Activated CD8-positive, alpha-beta memory T cell treated with anti-CD3 and anti-CD28 coated beads, Interleukin-2, amount 50 U/mL, for 48 hours (primary cell): ENCODE measurements at places on chromosomes 6 and 20.

DNA sequence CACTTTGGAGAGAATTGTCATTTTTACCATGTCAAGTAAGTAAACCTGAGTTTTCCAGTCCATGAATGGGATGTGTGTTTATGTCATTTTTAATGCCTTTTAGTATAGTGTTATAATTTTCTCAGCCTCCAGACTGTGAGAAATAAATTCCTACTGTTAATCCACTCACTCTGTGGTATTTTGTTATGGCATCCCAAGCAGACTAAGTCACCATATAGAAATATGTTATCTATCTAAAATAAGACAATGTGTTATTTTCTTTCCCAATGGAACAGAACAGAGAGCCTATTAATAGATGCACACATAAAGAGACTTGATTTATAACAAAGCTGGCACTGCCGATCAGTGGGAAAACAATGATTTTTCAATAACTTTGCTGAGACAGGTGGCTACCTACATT lies 70.2 kb upstream of the SLC4A11 start:
- DNase-seq = no peak

DNA sequence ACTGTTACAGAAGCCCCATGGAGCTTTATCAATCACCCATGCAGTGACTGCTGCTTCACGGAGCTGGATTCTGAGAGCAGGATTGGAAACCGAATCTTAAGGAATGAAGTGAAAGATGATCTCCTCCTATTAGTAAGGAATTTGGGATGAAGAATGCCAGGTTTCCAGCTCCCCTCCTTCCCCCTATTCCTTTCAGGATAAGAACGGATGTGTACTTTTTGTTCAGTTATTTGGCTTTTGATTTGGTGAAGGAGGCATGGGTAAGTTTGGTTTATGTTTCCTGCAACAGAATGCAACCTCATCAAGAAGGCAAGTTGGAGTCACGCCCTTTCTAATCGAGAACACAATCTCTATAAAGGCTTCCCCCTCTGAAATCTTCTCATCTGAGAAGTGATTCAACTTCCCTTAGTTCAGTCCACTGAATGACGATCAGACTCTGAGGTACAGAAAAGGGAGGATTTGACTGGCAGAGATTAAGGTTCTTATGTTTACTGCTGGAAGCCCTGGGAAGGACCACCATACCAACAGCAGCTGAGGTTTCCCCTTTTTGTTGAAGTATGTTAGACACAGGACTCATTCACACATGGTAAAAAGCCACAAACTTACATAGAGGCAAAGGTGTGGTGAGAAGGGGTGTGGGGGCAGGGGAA lies 5.5 kb downstream of the ELMO2 start:
- no peak for DNase-seq

GRCh38 chr20:48556956-48557355 lies 270.8 kb downstream of the PREX1 start:
- DNase-seq = no peak

GRCh38 chr6:167904791-167905190 lies 78.1 kb downstream of the AFDN start:
- DNase-seq = no peak
